ENCODE measurements at places on chromosomes 2 and 18. TPM values are rescaled to one million over a fixed set of nuclear protein-coding genes. Genes with fewer than 3 reads are reported as not detected.

KLHL41 gene
- 2.8 TPM for total RNA-seq

GRCh38 chr2:207768168-207768865, 1.4 kb downstream of the FZD5 start:
- DNase-seq = no peak

- no peak for DNase-seq
These were observed 24.2 kb downstream of the PRPF40A start for GRCh38 chr2:152693033-152693432.

GRCh38 chr2:167833294-167833693, 414.1 kb downstream of the STK39 start:
- no peak for DNase-seq

Measured in esophagus muscularis mucosa (tissue), 4 donors.